NCI-H774 (cell line): ENCODE measurements at places on chromosomes 3 and 15.

DNA sequence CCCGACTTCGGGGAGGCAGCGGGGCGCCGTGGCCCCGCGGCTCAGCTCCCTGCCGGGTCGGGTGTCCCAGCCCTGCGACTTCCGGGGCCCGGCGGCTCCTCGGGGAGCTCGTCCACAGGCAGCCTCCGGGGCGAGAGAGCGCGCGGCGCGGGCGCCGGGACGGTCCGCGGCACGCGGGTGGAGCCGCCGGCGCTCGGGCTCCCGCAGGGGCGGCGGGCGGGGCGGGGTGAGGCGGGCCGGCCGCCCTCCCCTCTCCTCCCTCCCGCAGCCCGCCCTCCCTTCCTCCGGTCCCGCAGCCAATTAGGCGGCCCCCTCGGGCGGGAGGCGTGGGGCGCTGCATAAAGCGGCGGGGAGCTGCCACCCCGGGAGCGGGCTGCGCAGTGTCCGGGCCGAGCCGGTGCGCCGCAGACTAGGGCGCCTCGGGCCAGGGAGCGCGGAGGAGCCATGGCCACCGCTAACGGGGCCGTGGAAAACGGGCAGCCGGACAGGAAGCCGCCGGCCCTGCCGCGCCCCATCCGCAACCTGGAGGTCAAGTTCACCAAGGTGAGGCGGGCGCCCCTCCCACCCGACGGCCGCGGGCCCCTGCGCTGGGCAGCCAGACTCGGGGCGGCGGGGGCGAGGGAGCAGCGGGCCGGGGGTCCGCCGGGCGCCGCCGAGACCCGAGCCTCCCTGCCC lies at the start of gene ALDH1A3:
ALDH1A3 (plus strand) TSS at position 368 of the 675 bp plus-strand sequence; CDS start at position 445, 77 bp downstream.
- no peak for DNase-seq

GRCh38 chr15:83973816-83974215 lies 261.8 kb upstream of the GOLGA6L4 start:
- DNase-seq: no peak

GRCh38 chr3:170517242-170517945 lies 68.5 kb downstream of the SLC7A14 start:
- no peak for DNase-seq

GRCh38 chr15:72249142-72249810 lies 18.3 kb upstream of the PKM start:
- DNase-seq: no peak

DNA sequence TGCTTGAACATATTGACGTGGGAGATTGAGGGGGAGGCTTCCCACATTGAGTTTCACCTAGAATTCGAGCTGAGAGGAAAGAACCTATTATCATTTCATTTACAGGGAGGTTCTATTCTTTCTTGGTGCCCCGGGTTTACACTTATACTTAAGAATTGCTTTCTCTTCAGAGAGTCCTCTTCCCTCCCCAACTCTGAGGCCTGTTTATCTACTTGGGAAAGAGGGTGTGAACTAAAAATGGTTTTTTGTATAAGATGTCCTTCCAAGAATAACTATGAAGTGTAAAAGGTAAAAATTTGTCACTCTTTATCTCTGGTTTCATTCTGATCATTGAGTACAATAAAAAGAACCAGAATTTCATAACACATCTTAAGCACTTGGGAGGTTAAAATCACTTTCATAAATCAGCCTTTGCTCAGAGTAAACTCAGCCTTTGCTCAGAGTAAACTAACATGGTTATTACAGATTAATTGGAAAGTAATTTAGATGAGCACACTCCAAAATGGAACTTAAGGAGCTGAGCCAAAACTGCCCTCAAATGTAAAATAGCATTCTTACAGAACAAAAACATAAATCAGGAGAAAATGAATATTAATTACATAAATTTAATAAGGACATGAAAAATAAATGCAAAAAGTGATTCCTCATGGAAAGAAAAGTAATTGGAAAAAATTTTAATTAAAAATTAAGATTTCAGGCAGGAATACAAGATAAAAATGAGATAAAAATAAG lies 75.2 kb downstream of the GADL1 start:
- DNase-seq: no peak

GRCh38 chr3:142623194-142623593 lies 27.0 kb downstream of the PLS1 start:
- DNase-seq: no peak

DNA sequence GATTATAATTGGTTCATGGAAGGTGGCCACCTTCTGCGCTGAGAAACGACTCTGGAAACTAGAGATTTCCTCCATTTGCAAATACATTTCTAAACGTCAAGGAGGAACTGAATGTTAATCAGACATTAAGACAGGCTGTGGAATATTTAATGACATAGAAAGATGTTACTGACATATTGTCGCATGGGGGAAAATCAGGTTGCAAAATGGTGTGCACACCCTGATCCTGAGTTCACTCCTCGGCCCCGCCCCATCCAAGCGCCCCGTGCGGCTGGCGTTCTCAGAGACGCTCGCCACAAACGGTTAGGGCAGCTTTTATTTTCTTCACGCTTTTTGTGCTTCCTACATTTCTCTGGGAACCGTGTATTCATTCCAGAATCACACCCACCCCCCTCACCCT lies 10.7 kb downstream of the H1-8 start:
- DNase-seq: no peak

DNA sequence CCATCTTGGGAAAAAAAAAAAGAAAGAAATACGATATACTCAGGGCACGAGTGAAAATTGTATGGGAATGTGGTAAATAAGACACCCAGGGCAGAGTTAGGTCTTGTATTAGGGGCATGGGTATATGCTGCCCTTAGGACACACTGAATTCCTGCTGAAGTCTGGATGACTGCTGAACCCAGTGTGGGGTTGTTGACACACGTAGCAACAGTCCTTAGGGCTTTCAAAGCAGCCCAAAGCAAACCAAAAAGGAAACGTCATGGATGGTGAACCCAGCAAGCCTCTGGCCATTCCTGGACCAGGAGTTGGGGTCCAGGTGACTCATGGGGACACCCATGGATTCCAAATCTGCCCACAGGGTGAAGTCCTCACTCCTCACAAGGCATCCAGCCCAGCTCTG lies 27.1 kb upstream of the SEMA3F start:
- DNase-seq: no peak

DNA sequence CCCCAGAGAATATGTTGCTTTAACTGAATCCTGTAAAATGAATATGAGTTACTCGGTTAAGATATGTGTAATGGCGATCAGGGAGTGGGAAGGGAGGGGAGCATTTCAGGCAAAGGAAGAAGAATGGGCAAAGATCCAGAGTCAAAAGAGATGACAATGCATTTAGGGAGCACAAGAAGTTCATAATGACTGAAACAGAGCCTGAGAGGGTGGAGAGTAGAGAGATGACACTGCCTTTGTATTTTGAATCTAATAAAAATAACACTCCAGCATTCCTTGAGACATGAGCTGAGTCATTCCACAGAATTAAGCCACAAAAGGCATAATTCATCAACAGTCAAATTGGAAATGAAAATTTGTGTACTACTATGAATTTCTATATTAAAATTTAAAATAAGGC lies 105.3 kb upstream of the PEX5L start:
- no peak for DNase-seq

- no peak for DNase-seq
Observed at GRCh38 chr15:76495487-76495886, 158.9 kb downstream of the ISL2 start.

GRCh38 chr3:42490243-42490642 lies 12.2 kb upstream of the VIPR1 start:
- DNase-seq: peak; percentile 36

GRCh38 chr3:116896116-116896515 lies 186.5 kb downstream of the TUSC7 start:
- no peak for DNase-seq

GRCh38 chr15:27660676-27661075 lies 438.4 kb downstream of the OCA2 start:
- DNase-seq: no peak

DNA sequence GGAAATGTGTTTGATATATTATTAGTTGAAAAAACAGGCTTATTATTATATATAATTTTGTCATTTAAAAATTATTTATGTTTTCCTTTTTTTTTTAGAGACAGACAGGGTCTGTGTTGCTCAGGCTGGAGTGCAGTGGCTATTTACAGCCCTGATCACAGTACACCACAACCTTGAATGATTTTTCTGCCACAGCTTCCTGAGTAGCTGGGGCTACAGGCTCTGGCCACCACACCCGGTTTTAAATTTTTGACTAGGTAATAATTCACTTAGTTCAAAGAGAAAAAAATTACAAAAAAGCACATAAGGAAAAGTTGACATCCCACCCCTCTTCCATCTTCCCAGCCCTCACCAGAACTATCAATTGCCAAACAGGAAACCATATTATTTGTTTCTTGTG lies 4.7 kb upstream of the CEMIP start:
- no peak for DNase-seq

- no peak for DNase-seq
Observed at GRCh38 chr3:47909607-47910006, 106.6 kb downstream of the MAP4 start.

DNA sequence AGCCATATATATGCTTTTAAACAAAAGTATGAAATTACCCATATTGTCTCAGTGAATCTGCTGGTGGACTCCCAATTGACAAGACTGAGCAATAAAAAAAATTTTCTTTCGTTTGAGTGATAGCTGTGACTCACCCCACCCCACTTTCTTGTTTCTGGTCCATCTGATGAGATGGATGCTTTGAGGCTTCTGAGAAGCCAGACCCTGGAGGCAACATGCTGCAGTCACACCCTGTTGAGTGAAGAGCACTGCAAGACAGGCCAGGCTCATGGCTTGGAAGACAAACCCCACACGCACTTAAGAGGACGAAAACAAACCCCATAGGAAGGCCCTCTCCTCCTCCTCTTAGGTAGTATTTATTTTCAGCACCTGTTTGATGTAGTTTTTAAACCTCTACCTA lies 276.0 kb upstream of the TTC14 start:
- no peak for DNase-seq

DNA sequence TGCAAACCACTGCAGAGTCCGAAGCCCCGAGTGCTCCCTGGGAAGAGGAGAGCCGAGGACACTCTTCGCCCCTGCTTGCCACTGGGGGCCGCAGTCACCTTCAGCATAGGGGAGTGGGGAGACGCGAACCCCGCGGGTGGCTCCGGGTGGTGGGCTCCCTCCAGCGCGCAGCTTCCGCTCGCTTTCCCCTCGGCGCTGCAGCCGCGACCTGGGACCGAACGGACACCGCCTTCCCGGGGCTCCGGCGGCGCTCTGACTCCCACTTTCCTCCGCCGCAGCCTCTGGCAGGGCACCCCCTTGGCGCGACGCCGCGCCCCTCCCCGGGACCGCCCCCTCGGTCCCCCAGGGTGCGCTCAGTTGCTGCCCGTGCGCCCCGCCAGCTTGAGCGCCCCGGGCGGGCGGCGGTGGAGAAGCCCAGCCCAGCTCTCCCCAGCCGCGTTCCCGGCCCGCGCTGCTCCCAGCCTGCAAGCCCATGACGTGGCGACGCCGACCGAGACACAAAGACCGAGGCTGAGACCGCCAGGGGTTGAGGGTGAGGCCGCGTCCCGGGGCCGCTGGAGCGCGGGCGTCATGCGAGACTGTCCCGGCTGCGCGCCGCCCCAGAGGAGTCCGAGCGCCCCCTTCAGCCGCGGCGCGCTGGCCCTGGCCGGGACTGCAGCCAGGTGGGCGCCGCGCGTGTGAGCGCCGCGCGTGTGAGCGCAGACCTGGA lies at the start of gene MINAR1:
MINAR1 (plus strand) TSS at position 701 of the 709 bp plus-strand sequence. CDS start 23,812 bp downstream, outside the sequence.
- DNase-seq: peak; percentile 21
